CD4-positive, alpha-beta T cell (primary cell): ENCODE measurements at places on chromosomes 7 and 10.

GRCh38 chr10:68756246-68756645 lies 35.2 kb downstream of the CCAR1 start:
- no peak for DNase-seq

- no peak for DNase-seq
Observed at GRCh38 chr7:151895008-151895630, 18.2 kb upstream of the PRKAG2 start.

DNA sequence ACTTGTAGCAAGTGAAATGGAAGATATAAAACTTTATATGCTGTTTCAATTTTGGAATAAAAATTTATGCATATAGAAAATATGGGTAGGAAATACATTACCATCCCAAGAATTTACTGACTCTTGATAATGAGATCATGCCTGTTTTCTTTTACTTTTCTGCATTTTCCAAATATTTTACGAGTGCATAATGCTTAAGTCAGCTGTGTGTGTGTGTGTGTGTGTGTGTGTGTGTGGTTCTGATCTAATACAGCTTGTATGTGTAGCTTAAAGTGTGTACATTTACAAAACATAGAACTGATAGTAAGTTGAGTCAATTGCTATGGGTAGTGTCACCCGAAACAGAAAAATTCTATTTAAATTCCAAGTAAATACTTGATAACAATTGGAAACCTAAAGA lies 315.9 kb upstream of the LRRN3 start:
- no peak for DNase-seq

- DNase-seq = no peak
Observed at GRCh38 chr7:7428806-7429205, 106.9 kb downstream of the COL28A1 start.

DNA sequence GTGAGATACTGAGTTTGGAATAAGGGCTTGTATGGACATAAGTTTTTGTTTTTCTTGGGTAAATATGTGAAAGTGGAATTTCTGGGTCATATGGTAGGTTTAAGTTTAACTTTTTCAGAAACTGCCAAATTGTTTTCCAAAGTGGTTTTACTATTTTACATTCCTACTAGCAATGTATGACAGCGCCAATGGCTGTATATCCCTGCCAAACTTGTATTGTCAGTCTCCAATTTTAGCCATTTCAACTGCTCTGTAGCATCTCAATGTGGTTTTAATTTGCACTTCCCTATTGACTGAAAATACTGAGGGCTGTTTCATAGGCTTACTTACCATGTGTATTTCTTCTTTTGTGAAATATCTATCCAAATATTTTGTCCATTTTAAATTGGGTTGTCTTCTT lies 90.5 kb upstream of the ZNF32 start:
- no peak for DNase-seq

GRCh38 chr7:156640949-156641485 lies 443 bp downstream of the RNF32 start:
- DNase-seq = peak; percentile 71

DNA sequence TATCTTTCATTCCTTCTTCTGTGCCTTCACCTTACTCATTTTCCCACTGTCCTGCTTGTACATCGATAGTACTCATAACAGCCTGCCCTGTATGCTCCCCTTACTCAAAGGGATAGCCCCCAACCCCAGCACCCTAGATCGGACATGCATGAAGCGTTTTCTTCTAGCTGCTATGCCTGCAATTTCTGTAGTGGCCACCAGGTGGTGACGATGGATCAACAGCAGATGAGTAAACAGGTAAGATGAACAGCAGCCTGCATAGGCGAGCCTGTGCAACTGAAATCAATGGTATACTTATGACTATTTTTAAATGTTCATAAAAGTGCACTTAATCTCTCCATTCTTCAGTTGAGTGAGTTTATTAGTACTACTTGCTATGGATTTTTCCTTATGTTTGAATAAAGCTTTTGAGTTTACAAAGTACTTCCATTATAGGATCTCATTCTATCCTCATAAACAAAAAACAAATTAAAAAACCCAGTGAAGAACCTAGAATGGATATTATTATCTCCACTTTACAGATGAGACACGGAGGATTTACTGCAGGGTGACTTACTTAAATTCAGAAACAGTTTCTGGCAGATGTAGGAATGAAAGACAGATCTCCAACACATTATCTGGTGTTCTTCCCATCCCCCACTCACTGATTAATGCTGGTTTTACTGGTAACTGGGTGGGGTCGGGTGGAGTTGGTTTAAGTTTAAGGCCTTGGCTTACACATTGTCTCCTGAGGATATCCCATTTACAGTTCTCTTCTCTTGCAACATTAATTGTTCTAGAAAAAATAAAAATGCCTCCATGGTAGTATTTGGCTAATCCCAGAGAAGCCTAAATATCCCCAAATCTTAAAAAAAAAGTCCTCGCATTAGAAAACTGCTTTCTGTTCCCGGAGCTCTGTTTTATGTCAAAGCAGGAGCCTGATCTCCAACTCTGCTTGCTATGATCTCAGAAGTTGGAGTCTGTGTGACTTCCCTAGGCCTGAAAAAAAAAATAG lies 222.1 kb downstream of the GLI3 start:
- DNase-seq = no peak

DNA sequence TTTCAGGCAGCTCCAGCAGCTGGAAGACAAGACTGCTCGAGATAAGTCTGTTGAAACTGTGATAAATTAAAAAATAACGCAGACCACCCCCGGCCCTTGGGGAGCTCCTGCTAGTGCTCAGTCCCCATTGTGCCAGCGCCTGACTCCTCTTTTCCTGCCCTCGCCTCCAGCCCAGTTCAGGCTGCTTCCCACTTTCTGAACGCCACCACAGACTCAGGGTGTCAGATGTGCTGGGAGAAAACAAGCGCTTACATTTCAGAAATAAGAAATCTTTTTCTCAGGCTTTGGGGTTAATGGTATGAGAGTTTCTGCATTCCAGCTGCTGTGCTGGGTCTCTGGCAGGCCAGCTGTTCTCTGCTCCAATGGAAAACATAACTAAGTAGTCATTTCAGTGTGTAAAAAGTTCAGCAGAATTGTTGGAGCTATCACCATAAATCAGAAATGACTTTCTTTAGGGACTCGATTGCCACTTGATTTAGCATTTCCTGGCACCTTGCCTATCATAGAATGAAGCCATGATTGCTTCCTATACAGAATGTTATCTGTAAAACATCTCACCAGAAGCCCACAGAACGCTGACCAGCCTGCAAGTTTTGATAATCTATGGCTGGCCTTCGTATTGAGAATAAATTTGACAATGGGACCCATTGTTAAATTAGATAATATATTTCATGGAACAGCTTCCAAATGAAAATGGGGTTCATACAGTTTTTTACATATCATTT lies 257.0 kb upstream of the ZNF32 start:
- DNase-seq = no peak

DNA sequence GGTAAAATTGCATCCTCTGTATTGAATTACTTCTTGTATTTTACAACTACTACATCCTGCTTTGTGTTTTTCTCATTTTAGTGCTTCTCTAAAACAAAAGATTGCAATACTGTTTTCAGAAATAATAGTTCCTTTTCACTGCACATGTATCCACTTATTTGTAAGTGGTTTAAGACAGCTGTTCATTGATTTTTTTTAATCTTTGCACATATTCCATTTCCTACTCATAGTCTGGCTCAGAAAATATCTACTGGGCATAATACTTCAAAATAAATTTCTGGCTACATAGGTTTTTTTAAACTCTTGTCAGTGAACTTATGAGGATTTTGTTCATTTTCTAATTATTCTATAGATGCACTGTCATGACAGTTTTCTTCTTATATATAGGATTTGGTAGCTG lies 54.8 kb downstream of the SND1 start:
- no peak for DNase-seq

- no peak for DNase-seq
Observed at GRCh38 chr10:28012990-28013515, 14.2 kb upstream of the ODAD2 start.

DNA sequence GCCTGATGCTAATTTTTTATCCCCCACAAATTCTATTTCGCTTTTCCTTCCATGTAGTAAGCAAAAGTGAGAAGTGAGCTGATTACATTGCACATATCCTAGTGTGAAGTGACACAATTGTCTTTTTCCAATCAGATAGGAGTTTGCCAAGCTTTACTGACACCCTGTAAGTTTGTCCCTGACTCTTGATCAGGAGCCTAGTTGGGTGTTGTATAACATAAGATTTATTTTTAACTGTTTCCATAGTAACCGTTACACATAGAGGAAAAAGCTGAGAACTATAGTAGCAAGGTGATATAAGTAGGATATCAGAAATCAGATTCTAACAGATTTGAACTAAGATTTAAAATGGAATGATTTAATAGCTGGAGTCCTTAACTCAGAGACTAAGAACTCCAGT lies 31.2 kb downstream of the EXOC4 start:
- DNase-seq = no peak

GRCh38 chr7:131131012-131131745 lies 196.5 kb upstream of the MKLN1 start:
- no peak for DNase-seq

DNA sequence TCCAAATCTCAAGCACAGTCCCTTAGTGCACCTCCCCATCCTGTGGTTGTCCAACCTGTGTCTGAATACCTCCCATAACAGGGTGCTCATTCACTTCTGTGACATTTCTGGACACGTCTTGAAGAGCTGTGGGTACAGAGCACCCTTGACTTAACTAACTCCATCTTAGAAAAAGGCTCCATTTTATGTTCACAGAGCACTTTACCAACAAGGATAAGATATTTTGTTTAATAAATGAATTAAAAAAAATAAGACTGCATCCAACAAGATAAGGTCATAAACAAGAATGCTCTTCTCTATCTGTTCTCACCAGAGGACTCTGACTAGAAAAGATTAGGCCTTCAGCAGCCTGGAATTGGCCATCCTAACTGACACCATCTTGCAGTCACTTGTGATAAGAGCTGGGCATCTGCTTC lies 335.2 kb upstream of the ZNF32 start:
- DNase-seq = no peak

- no peak for DNase-seq
Observed at GRCh38 chr7:22700559-22701002, 26.4 kb upstream of the IL6 start.

DNA sequence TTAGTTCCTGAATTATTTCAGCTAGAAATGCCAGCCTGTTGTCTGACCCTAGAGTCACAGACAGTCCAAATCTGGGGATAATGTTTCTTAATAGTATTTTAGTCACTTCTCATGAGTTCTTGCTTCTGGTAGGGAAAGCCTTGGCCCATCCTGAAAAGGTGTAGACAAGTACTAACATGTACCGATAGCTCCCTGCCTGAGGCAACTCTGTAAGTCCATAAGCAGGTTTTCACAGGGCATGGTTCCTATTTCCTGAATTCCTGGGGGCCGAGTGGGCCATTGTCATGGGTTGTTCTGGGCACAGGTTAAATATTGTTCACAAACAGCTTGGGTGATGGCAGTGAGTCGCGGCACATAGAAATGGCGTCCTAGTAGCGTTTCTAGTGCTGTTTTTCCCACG lies 3.1 kb upstream of the ZNF117 start:
- no peak for DNase-seq

DNA sequence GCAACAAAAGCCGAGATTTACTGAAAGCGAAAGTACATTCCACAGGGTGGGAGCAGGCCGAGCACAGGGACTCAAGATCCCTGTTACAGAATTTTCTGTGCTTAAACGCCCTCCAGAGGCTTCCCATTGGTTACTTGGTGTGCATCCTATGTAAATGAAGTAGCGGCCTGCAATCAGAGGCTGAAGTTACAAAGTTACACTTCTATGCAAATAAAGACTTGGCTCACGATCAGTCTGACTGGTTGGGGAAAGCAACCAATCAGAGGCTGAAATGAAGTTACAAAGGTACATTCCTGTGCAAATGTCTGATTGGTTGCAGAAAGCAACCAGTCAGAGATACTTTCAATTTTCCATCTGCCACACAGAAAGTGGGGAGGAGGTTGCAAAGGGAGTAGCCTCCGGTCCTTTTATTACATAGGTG lies 4.1 kb downstream of the ACBD7 start:
- no peak for DNase-seq

GRCh38 chr7:39952803-39953202 lies 2.7 kb downstream of the CDK13 start:
- DNase-seq = no peak

GRCh38 chr10:14141283-14141682 lies 189.4 kb downstream of the FRMD4A start:
- no peak for DNase-seq

GRCh38 chr10:30378201-30378995 lies 29.3 kb upstream of the MTPAP start:
- no peak for DNase-seq

GRCh38 chr7:26321435-26321834 lies 29.8 kb downstream of the SNX10 start:
- no peak for DNase-seq

- no peak for DNase-seq
Observed at GRCh38 chr7:128388145-128388485, 21.7 kb downstream of the IMPDH1 start.

- no peak for DNase-seq
Observed at GRCh38 chr7:152882576-152883310, 123.2 kb downstream of the ACTR3B start.

- no peak for DNase-seq
Observed at GRCh38 chr10:62058896-62059216, 157.4 kb downstream of the ARID5B start.

DNA sequence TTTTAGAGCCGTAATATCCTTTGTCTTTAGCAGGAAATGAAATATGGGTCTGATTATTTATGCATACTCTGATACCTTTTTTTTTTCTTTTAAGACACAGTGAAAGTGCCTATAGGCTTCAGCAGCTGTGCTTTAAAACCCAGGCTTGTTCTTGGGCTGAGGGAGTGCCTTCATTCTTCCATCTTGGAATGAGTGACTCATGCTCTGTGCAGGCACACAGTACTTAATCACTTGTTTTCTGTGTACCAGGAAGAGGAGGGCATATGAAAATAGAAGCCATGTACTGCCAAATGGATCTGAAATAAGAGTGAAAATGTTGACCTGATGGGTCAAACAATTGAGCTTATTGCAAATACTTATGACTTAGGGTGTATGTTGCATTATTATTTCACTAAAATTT lies 12.0 kb downstream of the INPP5F start:
- no peak for DNase-seq

DNA sequence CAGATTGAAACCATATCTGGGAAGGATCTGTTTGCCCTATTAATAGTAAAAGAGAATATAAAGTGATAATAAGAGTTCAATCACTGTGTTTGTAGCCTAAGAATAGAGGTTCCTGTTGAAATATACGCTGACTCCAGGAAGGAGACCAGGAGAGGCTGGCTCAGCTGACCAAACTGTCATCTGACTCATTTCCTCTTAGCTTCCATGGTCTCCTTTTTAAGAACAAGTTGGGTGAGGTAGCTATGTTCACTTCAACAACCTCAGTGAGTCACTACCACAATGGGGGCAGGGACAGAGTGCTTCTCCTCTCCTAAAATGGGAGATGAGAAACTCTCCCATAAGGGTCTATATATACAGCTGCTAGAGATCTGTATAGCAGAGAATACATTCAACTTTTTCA lies 543.3 kb downstream of the CALN1 start:
- DNase-seq = no peak

- DNase-seq = no peak
Observed at GRCh38 chr7:73971704-73972341, 56.1 kb upstream of the ELN start.
